ENCODE measurements at places on chromosomes 11 and 22.

GRCh38 chr11:112310848-112311247 lies 50.2 kb upstream of the PLET1 start:
- no peak for DNase-seq

GRCh38 chr22:46969491-46969890 lies 207.0 kb downstream of the TBC1D22A start:
- no peak for DNase-seq

DNA sequence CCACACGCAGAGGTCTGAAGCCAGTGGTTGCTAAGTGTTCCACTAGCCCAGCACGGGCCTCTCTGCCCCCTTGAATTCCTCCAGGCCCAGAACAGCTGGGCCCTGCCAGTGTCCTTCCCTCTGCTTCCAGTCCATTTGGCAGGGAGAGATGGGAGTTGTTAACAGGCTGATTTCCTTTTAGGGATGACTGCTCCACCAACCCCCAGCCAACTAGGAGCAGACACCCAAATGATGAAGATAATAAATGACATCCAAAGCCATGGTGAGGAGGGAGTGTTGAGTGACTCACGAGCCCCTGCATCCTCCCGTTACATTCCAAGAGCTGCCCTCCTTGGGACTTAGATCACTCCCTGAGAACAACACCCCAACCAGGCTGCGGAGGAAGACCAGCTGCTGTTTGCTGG lies 20.6 kb downstream of the PARVA start:
- no peak for DNase-seq

DNA sequence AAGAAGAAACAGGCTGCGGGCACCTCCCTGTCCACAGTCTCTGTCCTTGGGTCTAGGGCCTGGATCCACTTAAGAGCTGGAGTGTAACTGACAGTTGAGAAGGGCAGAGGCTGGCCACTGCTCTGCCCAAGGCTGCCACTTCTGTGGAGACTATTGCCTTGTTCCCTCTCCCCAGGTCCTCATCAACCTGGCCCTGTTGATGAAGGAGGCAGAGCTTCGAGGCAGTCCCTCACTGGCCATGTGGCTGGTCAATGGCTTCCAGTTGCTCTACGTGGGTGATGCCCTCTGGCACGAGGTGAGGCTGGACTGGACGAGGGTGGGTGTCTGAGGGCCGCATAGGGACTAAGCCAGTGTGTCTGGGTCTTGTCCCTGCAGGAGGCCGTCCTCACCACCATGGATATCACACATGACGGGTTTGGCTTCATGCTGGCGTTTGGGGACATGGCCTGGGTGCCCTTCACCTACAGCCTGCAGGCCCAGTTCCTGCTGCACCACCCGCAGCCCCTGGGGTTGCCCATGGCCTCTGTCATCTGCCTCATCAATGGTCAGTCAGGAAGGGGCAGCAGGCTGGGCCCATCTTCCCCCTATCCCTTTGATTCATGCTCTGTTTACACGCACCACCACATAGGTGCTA lies 2.8 kb downstream of the ZNHIT2 start:
- no peak for DNase-seq

GRCh38 chr11:70252844-70253243 lies 17.6 kb upstream of the PPFIA1 start:
- DNase-seq: no peak

DNA sequence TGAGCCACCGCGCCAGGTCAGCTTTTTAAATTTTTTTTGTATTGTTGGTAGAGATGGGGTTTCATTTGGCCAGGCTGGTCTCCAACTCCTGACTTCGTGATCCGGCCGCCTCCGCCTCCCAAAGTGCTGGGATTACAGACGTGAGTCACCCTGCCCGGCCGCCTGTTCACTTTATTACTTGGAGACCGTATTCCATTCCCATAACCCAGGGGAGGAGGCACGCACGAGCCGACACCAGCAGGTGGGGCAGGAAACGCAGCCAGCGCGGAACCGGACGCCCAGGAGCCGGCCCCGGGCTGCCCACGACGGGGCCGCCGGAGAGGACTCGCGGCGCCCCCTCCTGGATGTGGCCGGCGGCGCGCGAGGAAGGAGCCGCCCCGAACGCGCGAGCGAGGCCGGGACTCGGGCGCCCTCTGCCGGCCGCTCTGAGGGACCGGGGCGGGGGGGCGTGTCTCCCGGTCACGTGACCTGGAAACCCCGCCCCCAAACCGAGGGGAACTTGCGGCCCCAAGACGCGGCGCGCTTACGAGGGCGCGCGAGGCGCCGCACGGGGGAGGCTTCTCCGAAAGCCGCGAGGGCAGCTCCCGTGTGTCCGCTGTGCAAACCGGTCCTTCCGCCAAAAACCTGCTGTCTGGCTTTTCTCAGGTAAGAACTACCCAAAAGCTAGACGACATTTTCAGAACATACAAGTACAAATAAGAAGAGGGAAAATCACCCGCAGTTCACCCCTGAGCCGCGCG lies 11.6 kb upstream of the RNH1 start:
- DNase-seq: peak; percentile 14

DNA sequence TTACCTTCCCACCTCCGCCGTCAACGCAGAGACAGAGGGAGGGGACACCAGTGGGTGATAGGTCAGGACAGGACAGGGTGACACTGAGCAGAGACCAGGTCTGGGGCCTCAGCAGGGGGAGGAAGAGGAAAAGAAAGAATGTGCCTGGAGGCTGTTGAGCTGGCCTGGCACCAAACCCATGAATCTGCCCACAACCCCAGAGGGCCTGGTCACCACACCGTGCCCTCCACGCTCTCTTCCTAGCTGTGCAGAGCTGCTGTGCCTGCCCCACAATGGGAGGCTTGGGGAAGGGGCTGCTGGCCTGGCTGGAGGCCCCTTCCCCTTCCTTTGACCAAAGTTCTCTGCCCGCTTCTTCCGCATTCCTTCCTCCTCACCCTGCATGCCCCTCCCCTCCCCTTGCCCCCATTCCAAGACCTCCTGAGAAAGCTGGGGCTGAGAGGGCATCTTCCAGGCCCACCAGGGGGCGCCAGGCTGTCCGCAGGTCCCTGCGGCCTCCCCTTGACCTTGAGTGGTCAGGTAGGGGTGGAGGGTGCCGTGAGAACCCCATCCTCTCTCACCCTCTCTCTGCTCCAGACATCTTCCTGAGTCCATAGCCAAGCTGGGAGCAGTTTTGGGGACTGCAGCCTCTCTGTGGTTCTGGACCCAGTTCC lies 11.0 kb upstream of the CACNA1I start:
- no peak for DNase-seq

DNA sequence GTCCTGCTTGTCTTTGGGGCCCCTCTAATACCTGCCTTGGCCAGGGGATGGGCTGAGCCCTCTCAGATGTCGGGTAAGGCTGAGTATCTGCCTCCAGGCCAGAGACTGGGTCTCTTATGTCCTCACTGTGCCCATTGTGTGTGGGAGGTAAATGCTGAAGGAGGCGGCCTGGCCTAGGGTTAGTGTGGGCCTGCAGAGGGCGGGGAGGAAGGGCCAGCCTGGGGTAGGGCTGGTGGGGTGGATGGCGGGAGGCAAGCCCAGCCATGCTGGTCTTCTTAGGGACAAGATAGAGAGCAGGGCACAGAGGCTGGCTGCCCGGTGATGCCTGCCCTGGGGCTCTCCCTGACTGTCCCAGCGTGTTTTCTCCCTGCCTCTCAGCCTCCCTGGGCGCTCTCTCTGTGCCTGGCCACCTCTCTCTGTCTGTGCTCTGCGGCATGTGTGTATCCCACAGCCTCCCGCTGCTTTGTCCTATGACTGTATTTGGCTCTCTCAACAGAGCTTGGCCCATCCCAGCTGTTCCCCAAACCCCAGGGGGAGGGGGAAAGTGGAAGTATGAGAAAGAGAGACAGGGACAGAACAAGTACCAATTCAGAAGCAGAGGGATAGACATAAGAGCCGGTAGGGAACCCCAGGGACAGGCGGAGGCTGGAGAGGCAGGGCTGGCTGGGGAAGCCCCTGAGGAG lies 57.0 kb downstream of the PDE2A start:
- DNase-seq: peak; percentile 82

- DNase-seq: no peak
Measured at GRCh38 chr22:50628543-50629134, 687 bp upstream of the ARSA start.

DNA sequence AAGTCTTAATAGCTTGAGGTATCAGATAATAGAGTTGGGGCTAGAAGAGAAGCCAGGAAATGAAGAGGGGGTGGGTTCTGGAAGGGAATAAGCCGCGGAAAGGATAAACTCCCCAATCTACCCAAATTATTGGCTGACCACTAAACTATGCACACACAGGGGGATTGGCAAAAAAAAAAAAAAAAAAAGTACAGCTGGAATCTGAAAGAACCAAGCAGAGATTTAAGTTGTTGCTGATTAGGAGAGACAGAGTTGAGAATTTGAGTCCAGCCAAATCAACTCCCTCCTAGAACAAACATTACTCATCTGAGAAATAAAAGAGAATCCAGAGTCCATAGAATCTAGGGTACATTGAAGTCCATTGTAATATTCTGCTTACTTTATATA lies 134.9 kb downstream of the CCDC81 start:
- no peak for DNase-seq

GRCh38 chr11:16297332-16297731 lies 59.0 kb downstream of the SOX6 start:
- no peak for DNase-seq

GRCh38 chr11:126405906-126406305 lies 50.4 kb downstream of the ST3GAL4 start:
- no peak for DNase-seq

GRCh38 chr22:44700456-44700855 lies 1.5 kb upstream of the PRR5 start:
- DNase-seq: no peak

- no peak for DNase-seq
Measured at GRCh38 chr11:12434325-12434654, 56.9 kb downstream of the PARVA start.

DNA sequence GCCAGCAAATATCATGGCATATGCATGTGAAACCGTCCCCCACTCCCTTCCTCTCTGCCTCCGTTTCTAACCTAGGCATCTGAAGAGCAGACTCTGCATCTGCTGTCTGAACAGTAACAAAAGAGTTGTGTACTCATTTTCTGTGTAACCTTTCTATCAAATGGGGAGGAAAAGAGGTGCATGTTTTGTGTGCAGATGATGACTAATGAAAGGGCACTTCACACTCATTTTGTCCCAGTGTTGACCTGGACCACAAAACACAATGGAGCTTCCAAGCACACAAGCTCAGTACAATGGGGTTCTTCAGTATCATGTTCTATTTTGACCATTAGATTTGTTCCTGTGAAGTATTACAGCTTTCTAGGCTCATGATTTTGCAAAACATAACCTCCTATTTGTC lies 13.0 kb downstream of the JHY start:
- DNase-seq: no peak

GRCh38 chr11:34183848-34184391 lies 78.5 kb downstream of the NAT10 start:
- DNase-seq: no peak

DNA sequence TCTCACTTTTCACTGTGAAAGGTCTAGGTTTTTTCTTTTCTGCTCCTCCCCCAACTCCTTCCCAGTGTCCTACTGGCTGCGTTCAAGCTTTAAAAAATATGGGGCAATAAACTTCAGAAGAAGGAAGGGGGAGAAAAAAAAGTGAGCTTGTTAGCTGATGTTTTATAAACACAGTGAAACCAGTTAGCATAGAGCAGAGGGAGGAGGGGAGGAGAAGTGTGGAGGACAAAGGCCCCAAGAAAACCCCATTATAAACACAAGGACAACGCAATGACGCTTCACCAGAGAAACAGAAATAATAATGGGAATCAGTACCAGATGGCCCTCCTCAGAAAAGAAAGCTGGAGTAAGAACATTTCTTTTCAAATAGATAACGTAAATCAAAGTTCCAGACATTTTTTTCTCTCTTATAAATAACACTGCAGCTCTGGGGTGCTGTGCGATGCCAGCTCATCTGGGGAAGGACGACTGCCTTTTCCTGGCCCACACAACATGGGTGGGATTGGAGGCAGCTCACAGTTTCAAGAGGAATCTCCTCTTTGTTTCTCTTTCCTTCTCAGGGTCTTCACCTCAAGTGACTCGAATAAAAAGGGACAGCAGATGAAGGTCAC lies 235.4 kb upstream of the NARS2 start:
- no peak for DNase-seq

GRCh38 chr22:22125579-22126468 lies 118.8 kb upstream of the VPREB1 start:
- no peak for DNase-seq

- DNase-seq: no peak
Measured at GRCh38 chr11:125431009-125431408, 65.1 kb downstream of the FEZ1 start.

GRCh38 chr11:46528445-46529094 lies 65.3 kb downstream of the AMBRA1 start:
- no peak for DNase-seq
